ENCODE measurements at places on chromosomes 11 and 22. TPM values are rescaled to one million over a fixed set of nuclear protein-coding genes. Genes with fewer than 3 reads are reported as not detected.

DNA sequence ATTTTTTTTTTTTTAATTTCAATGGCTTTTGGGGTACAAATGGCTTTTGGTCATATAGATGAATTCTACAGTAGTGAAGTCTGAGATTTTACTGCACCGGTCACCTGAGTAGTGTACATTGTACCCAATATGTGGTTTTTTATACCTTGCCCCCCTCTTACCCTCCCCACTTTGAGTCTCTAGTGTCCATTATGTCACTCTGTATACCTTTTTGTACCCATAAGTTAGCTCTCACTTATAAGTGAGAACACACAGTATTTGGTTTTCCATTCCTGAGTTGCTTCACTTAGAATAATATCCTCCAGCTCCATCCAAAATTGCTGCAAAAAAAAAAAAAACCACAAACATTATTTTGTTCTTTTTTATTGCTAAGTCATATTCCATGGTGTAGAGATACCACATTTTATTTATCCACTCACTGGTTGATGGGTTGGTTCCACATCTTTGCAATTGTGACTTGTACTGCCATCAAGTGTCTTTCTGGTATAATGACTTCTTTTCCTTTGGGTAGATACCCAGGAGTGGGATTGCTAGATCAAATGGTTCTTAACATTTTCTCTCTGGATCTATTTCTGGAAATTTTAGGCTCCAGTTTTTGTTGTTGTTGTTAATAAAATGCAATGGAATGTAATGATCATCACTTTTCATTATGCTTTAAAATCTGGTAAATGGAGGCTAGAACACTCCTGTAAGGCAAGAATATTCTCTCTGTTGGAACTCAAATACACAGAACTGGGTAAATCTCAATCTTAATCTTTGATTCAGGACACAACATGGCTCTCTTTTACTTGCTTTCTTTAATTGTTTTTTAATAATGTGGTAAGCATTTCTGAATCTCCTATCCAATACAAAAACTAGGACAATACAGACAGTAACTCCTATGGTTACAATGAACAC, 10.3 kb downstream of the NEAT1 start:
- no peak for DNase-seq

DNA sequence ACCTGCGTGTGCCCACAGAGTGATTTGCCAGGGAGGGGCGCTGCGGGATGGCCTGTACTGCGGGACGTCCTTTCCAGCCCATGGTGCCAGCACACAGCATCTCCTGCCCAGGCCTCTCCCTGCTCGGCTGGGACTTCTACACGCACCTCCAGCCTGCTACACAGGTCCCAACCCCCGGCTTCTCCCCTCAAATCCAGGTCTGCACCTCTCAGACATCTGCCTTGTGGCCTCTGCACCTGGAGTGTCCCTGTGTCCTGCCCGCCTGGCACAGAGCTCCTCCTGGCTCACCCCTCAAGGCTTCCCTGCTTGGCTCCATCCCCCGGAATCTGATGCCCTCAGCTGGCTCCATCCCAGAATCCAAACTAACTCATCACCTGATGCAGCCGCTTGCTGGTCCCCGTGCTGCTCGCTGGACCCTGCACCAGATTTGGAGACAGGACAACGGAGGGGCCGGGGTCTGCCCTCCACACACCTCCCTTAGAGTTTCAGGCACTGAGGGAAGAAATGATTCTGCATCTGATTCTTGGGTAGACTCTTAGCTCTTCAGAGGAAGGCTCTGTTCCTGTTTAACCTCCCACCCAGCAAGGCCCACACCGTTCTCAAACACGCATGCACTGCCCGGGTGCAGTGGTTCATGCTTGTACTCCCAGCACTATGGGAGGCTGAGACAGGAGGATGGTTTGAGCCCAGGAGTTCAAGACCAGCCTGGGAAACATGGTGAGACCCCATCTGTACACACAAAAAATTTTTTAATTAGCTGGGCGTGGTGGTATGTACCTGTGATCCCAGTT, 4.0 kb upstream of the LSP1 start:
- no peak for DNase-seq

DNA sequence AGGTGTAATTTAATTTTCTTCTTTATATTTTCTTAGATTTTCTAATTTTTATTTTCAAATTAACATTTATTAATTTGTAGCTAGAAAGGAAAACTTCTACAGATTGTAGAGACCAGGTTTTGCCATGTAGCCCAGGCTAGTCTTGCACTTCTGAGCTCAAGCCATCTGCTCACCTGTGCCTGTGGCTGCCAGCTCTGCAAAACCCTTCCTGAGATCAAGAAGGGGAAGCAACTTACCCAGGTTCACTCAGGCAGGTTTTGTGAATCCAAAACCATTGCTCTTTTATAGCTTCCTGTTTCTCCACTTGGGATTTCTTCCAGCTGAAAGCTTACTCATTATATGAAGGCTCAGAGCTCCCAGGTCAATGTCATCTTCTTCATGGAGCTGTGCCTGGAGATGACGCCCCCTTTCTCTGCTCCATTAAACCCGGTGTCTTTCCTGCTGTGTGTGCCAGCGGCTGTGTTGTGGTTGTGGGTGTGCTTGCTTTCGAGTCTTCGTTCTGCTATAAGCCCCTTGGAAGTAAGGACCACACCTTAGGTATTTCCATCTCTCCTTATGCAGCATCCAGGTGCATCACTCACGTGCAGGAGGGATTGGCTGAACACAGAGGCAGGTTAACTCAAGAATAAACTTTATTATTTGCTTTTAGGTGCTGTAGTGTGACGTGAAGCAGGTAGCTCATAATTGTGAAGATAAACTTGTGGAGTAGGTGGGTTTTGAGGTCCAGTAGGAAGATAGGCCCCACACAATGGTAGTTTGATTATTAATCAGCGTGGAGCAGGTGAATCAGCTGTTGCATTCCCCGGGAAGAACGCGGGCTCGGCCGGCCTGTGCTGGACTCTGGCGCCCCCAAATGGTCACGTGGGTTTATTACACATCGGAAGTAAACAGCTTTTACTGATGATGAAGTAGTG, 42.2 kb upstream of the INCENP start:
- peak; percentile 79 for DNase-seq

DNA sequence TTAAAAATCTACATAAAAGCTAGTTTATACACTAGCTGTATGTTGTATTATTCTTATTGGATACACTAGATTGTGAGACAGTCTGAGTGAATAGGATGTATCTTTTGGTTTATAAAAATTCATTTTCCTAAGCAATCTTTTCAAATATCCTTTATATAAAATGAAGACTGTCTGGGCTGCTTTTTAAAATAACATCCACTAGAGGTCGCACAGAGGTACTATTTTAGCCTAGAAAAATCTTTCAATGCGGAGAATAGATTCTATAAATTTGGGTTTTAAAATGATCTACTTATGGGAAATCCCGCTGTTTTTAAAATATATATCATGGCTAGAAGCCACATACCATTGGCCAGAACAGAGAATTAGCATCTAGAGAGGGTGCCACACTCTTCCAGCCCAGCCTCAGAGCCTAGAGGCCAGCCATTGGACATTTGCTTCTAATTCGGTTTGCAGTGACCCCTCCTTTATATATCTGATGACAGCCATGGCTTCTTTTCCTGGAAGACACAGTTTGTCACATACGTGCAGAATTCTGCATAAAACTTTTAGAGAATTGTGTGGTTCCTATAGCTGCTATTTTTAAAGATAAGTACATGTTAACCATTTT, 7.3 kb downstream of the C11orf97 start:
- DNase-seq = no peak

DNA sequence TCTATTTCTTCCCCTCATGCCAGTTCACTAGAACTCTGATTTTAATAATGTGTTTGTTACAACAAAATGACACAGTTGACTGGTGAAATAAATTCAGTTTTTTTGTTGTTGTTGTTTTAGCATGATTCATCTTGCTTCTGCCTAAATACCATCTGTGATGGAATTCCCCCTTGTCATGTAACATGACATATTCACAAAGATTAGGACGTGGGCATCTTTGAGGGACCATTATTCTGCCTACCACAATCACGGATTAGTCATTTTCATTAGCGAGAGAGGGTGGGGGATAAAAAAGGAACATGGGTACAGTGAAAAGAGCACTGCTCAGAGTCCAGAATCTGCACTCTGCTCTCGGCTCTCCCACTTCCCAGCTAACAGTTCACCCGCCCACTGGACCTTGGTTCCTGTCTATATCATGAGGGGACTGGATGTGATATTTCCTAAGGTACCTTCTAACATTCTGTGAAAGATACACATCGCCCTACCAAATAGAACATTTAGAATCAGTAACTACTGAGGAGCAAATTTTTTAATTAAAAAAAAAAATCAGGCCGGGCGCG, 11.3 kb downstream of the HTATIP2 start:
- no peak for DNase-seq

DNA sequence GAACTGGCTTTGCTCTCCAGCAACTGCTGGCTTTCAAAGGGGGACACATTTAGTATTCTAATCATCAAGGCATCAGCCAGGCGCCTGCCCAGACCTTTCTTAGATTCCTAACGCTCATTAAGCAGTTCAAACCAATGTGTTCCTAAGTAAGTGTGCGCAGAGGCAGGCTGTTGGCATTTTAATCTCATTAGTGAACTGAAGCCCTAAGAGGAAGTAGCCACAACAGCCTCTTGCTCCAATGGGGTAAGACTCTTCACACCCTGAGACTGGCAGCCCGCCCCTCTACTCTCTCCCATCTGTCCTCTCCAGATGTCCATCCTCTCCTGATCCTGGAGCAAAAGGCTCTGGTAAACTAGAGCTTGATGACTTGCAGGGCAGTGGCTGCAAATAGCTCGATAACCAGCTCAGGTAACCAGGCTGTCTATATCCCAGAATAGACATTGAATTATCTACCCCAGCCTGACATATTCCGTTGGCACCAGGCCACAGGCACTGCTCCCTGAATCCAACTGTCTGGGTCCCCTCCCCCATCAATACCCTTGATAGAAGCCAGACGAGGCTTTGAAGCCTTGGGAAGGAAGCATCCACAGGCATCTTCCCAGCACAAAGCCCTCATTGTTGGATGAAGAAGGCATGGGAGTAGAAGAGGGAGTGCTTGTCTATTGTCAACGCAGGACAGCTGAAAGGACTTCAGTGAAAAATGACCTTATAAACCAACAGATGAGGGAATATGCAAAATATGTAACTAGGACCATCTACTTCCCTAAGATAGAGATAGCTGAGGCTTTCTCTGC, 321.1 kb downstream of the TENM4 start:
- no peak for DNase-seq

DNA sequence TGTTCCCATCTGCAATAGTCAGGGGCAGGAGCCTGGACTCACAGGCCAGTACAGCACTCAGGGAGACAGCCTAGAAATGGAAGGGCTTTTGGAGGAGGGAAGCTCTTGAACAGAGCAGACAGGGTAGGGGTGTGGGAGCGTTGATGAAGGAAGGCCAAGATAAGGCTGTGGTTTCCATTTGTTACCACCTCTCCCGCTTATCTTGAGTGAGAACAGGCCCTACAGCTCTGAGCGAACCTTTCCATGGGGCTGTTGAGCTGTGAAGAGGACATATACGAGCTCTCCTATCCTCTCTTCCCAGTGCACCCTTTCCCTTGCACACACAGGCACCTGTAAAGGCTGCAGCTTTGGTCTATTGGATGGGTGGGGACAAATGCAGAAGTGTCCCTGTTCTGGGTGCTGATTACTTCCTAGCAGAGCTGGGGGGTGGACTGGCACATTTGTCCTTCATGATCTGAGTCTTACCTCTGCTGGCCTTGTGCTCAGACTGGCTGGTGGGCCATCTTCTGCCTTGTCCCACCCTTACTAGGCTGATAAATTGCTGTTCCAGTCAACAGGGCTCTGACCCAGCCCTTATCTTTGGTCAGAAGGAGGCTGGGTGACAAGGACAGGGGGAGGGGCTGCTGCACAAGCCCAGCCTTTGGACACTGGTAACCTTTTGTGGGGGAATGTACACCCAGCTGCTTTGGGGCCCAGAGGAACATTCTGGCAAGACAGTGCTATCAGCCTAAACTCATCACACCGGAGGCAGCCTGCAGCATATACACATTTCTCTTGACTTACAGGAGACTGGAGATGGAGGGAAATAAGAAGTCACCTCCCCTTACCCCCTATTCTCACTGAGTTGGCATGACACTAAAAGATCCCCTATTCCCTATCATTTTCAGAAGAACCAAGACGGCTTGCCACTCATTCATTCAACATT, 80.1 kb upstream of the NNMT start:
- no peak for DNase-seq

DNA sequence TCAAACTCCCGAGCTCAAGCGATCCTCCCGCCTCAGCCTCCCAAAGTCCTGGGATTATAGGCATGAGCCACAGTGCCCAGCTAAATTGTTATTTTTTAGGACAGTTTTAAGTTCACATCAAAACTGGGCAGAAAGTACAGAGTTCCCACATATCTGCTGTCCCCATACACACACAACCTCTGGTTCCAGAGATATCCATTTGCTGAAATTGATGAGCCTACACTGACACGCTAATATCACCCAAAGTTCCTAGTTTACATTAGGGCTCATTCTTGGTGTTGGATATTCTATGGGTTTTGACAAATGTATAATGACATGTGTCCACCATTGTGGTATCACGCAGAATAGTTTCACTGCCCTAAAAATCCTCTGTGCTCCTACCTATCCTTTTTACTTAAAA, 2.7 kb upstream of the SEC14L4 start:
- no peak for DNase-seq

- DNase-seq = no peak
Observed at GRCh38 chr11:132623511-132623910, 908.8 kb downstream of the OPCML start.

- DNase-seq = no peak
Observed at GRCh38 chr11:17294033-17294432, 17.5 kb downstream of the NUCB2 start.

GRCh38 chr22:33720166-33720878, 200.0 kb downstream of the LARGE1 start:
- no peak for DNase-seq

Gene ARHGAP42
- 10.2 TPM for total RNA-seq

Gene RPS3
- 849 TPM for total RNA-seq

Gene GRK3
- total RNA-seq = 8.3 TPM

Gene SPDYC
- not detected for total RNA-seq

Data from heart right ventricle (tissue), 16 donors.